Neural crest cell (in vitro differentiated cells): ENCODE measurements at places on chromosomes 5 and 9. TPM values are rescaled to one million over a fixed set of nuclear protein-coding genes. Genes with fewer than 3 reads are reported as not detected.

SGTB gene
- 15.0 and 15.8 TPM in 2 replicates for total RNA-seq

MRPL50 gene
- total RNA-seq, result 17.3 and 18.6 TPM in 2 replicates

ALDH7A1 gene
- 169 TPM in 2 replicates for total RNA-seq

- H3K4me1 ChIP-seq, result no peaks in the 10 kb centered on the region
- no peaks in the 10 kb centered on the region for H3K36me3 ChIP-seq
- H3K4me3 ChIP-seq, result no peak overlapping the region
- peaks cover 16% of the 10 kb centered on the region for H3K27me3 ChIP-seq
- DNase-seq, result no peak
Measured at GRCh38 chr5:36054647-36055046, 12.0 kb downstream of the UGT3A2 start.

GRCh38 chr5:59168067-59168466 lies 585.2 kb downstream of the RAB3C start:
- DNase-seq, result no peak
- no peak overlapping the region for H3K4me3 ChIP-seq
- H3K36me3 ChIP-seq, result no peaks in the 10 kb centered on the region
- H3K27me3 ChIP-seq, result no peaks in the 10 kb centered on the region

GRCh38 chr9:272251-273213 lies 57.9 kb downstream of the DOCK8 start:
- H3K4me1 ChIP-seq, result no peaks in the 10 kb centered on the region
- H3K27me3 ChIP-seq, result no peaks in the 10 kb centered on the region
- no peaks in the 10 kb centered on the region for H3K36me3 ChIP-seq
- no peak for DNase-seq

- no peaks in the 10 kb centered on the region for H3K4me1 ChIP-seq
- H3K27me3 ChIP-seq, result no peaks in the 10 kb centered on the region
- H3K4me3 ChIP-seq, result no peak overlapping the region
- DNase-seq, result no peak
- H3K36me3 ChIP-seq, result no peaks in the 10 kb centered on the region
Measured at GRCh38 chr5:170551076-170551475, 47.3 kb downstream of the KCNIP1 start.

DNA sequence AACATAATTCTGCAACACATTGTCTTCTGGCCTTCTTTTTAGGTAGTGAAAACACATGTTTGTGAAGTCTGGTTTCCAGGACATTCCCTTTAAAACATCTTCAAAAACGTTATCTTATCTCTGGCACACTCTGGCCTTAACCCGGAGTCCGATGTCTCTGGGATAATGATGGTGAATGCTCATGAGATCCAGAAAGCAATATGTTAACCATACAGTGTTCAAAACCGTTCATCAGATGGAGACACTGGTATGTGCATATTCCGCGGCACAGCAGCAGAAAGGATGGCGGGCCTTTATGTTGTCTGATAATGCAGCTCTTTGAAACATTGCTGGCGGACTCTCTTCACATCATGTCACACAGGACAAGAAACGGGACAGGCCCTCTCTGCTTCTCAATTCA lies 605.2 kb downstream of the CCDC171 start:
- H3K27ac ChIP-seq, result peak overlapping the region; percentile 86
- H3K36me3 ChIP-seq, result peaks cover 2% of the 10 kb centered on the region
- DNase-seq, result no peak
- peaks cover 64% of the 10 kb centered on the region for H3K4me1 ChIP-seq

- H3K27me3 ChIP-seq, result no peaks in the 10 kb centered on the region
- H3K4me1 ChIP-seq, result peaks cover 9% of the 10 kb centered on the region
- DNase-seq, result no peak
- no peak overlapping the region for H3K4me3 ChIP-seq
- H3K36me3 ChIP-seq, result peaks cover 29% of the 10 kb centered on the region
Measured at GRCh38 chr9:100294806-100295205, 57.9 kb downstream of the TEX10 start.

GRCh38 chr9:136838314-136839228 lies 3.7 kb upstream of the AJM1 start:
- no peak overlapping the region for H3K27ac ChIP-seq
- peaks cover 4% of the 10 kb centered on the region for H3K36me3 ChIP-seq
- peaks cover 23% of the 10 kb centered on the region for H3K27me3 ChIP-seq
- peak overlapping the region; percentile 38 for H3K4me3 ChIP-seq

DNA sequence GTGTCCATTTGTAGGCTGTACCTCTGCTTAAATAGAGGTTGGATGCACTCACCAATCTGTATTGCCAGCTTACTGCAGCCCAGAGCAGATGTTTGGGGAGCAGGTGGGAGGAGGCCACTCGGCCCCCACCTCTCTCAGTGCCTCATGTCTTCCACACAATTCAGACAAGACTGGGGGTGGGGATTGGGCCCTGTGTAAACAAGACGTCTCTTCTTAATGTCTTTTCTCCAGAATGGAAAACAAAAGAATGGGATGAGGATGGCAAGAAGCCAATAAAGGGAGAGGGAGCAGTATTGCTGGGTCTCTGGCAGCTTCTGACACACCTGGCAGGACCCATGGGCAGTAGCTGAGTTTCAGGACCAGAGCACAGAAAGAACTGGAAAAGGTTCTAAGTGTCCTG lies 64.9 kb downstream of the SIL1 start:
- no peaks in the 10 kb centered on the region for H3K27me3 ChIP-seq
- DNase-seq, result no peak
- H3K4me3 ChIP-seq, result no peak overlapping the region
- H3K27ac ChIP-seq, result no peak overlapping the region
- peaks cover 27% of the 10 kb centered on the region for H3K4me1 ChIP-seq

- DNase-seq, result no peak
- no peak overlapping the region for H3K27ac ChIP-seq
- peaks cover 40% of the 10 kb centered on the region for H3K4me1 ChIP-seq
- no peaks in the 10 kb centered on the region for H3K36me3 ChIP-seq
- no peaks in the 10 kb centered on the region for H3K27me3 ChIP-seq
Measured at GRCh38 chr9:133948561-133949485, 43.3 kb downstream of the VAV2 start.

- no peaks in the 10 kb centered on the region for H3K27me3 ChIP-seq
- H3K4me1 ChIP-seq, result peaks cover 47% of the 10 kb centered on the region
- H3K27ac ChIP-seq, result peak overlapping the region; percentile 45
- no peaks in the 10 kb centered on the region for H3K36me3 ChIP-seq
Measured at GRCh38 chr9:129336601-129337331, 158.7 kb upstream of the IER5L start.
